ENCODE measurements at places on chromosomes 5 and 9. TPM values are rescaled to one million over a fixed set of nuclear protein-coding genes. Genes with fewer than 3 reads are reported as not detected.

SEMA6A gene
- 137 TPM for total RNA-seq

GRAMD2B gene
- total RNA-seq: 83.3 TPM

TMC1 gene
- 0.19 TPM for total RNA-seq

KIAA0825 gene
- total RNA-seq: 3.6 TPM

TRPM3 gene
- 0.51 TPM for total RNA-seq

SLC36A2 gene
- total RNA-seq: not detected

HMCN2 gene
- 40.5 TPM for total RNA-seq

CCNG1 gene
- total RNA-seq: 190 TPM

PCDHGA6 gene
- total RNA-seq: 6.7 TPM

SLC25A48 gene
- total RNA-seq: 3.3 TPM

EIF4E1B gene
- total RNA-seq: not detected
